Muscle of leg (tissue), 16 donors: ENCODE measurements at places on chromosomes 7 and 10. TPM values are rescaled to one million over a fixed set of nuclear protein-coding genes. Genes with fewer than 3 reads are reported as not detected.

DNA sequence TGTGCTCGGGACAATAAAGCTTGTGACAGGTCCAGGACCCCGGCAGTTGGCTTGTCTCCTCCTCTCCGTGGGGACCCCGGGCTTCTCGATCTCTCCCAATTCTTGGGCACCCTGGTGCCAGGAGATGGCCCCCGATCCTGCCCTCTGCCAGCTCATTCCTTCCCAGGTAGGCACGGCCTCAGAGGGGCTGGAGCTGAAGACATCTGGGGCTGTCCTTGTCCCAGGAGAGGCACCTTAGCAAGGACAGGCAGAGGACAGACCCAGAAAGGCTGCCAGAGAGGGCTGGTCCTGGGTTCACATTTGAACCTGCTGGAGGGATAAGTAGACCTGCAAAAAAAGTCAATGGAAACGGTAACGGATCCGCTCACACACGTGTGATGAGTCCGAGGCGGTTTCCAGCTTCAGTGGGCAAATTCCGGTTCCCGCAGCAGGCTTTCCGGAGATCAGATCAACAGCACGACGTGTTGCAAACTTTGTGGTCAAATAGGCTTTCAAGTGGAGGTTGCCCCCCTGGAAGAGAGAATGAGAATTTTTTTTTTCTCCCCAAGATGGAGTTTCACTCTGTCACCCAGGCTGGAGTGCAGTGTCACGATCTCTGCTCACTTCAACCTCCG, 47.7 kb upstream of the GTF2IRD1 start:
- DNase-seq, result no peak

- DNase-seq, result no peak
These were observed 42.6 kb downstream of the EXOC4 start for GRCh38 chr7:133295484-133295883.

DNA sequence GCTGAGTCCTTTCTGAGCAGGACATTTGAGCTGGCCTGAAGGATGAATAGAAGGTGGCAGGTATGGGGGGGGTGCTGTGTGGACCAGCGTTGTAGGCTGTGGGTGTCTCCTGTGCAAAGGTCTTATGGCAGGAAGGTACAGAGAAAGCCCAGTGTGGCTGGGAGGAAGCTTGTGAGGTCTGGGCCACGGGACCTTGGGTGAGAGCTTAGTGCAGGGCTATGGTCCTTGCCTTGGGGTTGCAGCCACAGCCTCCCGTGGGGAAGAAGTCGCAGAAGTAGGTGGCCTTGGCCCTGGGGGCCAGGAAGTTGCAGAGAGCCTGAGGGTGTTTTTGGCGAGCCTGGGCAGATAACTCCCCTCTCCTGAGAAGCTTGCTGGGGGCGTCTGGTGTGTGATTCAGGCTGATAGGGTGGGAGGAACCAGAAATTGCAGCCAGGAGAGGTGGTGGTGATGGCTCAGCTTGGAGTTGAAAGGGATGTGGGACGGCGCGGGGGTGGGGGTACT, 172.0 kb upstream of the TNRC18 start:
- no peak for DNase-seq

Gene ZMIZ1
- 16.3 TPM for total RNA-seq

DNA sequence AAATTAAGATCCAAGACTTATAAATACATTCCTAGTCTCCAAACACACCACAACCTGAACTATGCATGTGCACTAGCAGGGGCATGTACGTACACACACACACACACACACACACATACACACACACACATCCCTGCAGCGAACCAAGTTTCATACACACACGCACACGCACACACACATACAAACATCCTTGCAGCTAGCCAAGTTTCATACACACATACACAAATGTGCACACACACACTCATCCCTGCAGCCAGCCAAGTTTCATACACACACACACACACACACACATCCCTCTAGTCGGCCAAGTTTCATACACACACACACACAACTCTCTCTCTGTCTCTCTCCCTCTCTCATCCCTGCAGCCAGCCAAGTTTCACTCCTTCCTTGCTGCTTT, 82.7 kb upstream of the WIPF3 start:
- peak; percentile 60 for DNase-seq

GRCh38 chr7:135672560-135673359, 10.4 kb downstream of the STMP1 start:
- peak; percentile 67 for DNase-seq

DNA sequence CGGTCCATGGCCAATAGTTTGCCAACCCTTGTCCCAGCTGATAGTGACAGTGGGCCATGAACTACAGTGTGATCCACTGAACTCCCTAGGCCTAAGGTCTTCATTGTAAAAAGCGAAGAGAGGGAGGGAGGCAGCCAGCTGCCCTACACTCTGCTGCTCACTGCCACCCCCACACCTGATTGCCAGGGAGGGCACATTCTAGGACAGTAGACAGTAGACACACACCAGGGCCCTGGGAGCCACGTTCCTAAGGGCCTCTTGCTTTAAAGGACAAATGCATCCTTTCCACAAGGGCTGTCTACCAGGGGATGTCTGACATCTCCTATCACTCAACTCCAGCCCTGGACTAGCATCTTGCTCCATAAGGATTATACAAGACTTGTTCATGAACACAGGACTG, 122.2 kb downstream of the DLG5 start:
- no peak for DNase-seq

Gene TMEM236
- 0.40 TPM for total RNA-seq
